ENCODE measurements at places on chromosomes 11 and 22.

DNA sequence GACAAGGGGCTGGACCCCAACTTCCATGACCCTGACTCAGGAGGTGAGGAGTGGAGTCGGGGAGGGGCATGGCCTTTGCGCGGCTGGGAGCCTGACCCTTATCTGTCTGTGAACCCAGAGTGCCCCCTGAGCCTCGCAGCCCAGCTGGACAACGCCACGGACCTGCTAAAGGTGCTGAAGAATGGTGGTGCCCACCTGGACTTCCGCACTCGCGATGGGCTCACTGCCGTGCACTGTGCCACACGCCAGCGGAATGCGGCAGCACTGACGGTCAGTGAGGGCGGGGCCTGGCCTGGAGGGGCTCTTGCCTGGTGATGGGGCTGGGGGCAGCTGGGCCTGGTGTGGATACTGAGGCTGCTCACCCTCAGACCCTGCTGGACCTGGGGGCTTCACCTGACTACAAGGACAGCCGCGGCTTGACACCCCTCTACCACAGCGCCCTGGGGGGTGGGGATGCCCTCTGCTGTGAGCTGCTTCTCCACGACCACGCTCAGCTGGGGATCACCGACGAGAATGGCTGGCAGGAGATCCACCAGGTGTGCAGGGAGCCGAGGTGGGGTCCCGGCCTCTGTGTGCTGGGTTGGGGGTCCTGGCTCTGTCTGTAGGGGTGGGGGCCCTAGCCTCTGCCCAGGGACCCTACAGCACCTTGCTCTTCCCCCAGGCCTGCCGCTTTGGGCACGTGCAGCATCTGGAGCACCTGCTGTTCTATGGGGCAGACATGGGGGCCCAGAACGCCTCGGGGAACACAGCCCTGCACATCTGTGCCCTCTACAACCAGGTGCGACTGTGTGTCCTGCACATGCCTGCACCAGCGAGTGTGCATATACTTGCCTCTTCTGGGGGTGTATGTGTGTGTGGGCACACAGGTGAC lies 6.3 kb downstream of the SHANK3 start:
- no peak for DNase-seq

DNA sequence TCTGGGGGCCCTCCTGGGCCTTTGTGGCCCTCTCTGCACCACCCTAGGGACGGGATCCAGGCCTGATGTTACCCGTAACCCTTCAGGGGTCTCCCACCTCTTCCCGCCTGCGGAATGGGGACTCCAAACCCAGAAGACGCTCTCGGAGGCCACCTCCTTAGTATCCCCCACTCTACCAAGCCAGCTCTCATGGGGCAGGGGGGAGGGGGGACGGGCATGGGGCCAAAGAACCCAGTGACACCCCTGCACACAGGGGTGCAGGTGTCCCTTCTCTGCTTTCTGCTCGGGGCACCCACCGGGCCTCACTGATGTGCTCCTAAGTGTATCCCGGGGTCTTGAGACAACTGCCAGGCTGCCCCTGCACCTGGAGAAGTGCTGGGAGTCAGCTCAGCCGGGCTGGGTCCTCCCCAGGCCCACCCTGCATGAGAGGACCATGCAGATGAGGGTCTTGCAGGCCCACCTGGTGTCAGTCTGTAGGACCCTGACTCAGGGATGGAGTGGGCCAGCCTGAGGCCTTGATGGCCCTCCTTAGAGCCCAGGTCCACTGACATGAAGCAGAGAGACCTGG lies 176.9 kb downstream of the IGLL1 start:
- DNase-seq, result no peak

DNA sequence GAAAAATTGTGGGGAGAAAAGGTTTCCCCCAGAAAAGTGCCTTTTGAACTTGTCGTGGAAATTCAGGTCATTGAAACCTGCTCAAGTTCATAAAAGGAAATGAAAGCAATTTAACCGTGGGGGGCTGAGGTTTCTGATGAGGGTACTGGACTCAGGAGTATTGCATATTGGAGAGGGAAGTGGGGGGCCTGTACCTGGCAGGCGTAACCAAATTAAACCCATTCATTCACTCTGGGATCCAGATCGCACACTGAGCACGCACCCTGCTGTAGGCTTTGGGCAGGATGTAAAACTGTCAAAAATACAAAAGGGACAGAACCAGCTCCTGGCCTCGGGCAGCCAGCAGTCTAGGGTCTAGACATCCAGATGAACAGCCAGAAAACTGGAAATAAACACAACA lies 1517.4 kb downstream of the BRD1 start:
- no peak for DNase-seq

DNA sequence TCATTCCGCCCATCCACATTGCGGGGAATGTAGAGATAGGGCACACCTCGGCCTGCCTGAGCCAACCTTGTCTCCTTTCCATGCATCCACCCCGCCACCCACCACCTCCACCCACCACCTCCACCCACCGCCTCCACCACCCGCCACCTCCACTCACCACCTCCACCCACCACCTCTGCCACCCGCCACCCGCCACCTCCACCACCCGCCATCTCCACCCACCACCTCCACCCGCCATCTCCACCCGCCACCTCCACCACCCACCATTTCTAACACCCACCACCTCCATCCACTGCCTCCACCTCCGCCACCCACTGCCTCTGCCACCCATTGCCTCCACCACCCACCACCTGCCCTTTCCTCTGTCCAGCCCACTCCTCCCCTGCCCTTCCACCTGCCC lies 78.4 kb downstream of the IGLL1 start:
- DNase-seq, result no peak
